ENCODE measurements at places on chromosomes 16 and 17. TPM values are rescaled to one million over a fixed set of nuclear protein-coding genes. Genes with fewer than 3 reads are reported as not detected.
A peak's percentile ranks its signal among the peaks of the same experiment; 100 is the strongest.

PALB2 gene
- total RNA-seq = 4.9 TPM

DNA sequence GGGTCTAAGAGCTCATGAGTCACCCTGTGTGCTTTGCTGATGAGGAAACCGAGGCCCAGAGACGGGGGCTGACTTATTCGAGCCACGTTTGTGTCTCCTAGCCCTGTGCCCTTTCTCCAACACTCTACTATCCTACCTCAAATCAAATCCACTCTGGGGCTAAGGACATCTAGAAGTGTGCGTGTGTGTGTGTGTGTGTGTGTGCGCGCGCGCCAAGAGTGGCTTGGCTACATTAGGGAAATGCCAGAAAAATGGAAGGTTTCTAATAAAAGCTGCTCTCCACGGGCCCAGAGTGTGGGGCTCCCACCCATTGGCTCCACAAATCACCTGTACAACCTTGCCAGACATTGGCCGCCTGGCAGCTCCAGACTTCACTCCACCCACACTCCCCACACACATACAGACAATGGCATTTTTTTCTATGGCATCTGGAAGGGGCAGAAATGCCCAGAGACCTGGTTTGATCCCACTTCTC, 30.3 kb upstream of the PHOSPHO1 start:
- DNase-seq = no peak

- no peak for DNase-seq
Observed at GRCh38 chr17:62899361-62899760, 66.7 kb upstream of the TANC2 start.

CACNG5 gene
- total RNA-seq = not detected

- DNase-seq = no peak
Observed at GRCh38 chr17:64502809-64503208, 3.3 kb downstream of the DDX5 start.

DNA sequence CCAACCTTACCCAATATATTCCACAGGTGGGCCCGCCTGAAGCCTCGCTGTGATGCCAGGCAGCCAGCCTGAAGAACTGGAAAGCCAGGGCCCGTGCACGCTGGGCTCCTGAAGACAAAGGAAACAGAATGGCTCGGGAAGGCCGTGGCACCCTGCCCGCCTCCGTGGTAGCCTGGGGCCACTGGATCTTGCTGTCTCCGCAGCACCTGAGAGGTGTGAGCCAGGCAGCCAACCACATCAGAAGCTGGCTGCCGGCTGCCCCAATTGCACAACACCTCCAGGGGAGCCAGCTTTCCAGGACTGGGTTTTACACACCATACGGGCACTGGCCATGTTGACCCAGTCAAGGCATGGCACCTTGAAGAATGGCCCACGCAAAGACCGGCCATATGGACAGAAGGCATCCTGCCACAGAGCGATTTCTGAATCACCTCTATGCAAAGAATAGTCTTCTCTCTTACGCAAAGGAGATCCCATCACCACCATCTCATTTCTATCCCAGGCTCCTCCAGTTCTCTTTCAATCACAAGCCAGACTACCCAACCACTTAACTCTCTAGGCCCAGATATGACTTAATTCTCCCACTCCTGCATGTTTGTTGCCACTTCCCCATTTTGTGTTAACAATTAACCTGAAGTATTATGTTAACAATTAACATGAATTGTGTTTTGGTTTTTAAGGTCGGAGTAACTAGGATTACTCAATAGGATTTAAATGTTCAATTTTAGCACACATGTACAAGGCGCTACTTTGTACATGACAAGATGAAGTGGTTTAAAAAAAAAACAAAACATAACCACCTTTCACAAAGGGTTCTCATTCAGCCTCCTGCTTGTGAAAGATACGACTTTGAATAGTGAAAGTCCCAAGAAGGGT, 32.1 kb downstream of the ZFHX3 start:
- DNase-seq = no peak

DNA sequence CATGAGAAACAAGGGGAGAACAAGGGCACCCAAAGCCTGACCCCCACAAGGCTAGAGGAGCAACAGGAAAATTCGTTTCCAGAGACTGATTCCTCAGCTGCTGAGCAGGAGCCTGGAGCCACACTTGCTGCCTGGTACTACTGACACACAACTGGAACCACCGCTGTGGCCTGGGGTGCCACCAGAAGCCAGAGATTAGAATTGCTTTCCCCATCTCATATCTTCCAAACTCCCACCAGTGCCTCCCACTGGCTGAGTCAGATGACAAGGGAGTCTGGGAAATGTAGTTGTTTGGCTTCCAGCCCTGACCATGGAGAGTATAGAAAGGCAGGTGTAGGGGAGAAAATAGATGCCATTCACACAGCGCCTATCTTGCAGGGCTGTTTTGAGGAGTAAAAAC, 4.1 kb upstream of the TMEM11 start:
- DNase-seq = no peak

DNA sequence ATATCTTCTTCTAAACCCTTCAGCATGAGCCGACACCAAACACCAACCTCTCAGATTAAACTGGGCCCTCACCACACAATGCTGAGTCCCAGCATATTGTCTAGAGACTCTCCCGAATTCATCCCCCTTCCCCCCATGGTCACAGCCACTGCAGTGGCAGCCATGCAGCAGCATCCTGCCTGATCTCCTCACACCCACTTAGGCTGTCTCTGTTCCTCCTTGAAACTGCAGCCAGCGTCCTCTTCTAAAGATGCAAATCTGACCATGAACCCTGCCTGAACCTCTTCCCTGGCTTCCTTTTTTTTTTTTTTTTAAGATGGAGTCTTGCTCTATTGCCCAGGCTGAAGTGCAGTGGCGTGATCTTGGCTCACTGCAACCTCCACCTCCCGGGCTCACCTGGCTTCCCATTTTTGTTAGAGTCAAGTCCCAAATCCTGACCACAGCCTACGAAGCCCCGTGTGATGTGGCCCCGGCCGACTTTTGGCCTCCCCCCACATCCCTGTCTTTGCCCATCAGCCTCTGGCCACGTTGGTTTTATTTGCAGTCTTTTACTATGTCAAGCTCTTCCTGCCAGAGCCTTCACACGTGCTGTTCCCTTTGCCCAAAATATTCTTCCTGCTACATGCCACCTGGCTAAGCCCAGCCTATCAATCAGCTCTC, 2.8 kb downstream of the FA2H start:
- no peak for DNase-seq

PDE6G gene
- total RNA-seq = not detected

GRCh38 chr16:55809386-55809785, 23.5 kb downstream of the CES1 start:
- no peak for DNase-seq

XYLT2 gene
- total RNA-seq = 13.0 TPM

- no peak for DNase-seq
Observed at GRCh38 chr16:49592546-49593423, 219.2 kb downstream of the C16orf78 start.

TERB1 gene
- total RNA-seq = not detected

PTX4 gene
- 0.16 TPM for total RNA-seq

- no peak for DNase-seq
Observed at GRCh38 chr17:44045486-44045885, 21.0 kb downstream of the LSM12 start.

BCL6B gene
- total RNA-seq = 12.6 TPM

DNA sequence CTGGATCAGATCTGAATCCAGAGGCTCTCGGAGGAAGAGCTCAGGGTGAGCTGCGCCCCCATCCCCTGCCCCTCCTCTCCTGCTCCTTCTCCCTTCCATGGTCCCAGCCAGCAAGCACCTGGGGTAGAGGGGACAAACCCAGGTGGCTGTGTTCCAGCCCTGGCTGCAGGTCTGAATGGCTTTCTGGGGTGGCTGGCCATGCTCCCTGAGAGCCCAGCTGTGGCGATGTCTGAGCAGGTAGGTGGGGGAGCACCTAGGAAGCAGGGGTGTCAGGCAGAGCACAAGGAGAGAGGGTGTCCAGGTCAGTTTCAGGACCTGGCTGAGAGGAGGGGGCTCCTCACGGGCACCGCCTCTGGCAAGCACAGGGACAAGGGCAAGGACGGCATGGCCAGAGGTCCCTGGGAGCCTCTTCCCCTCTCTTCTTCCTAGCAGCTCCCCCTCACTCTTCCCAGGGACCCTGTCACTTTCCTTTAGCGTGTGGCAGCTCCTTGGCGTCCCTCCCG, 310.0 kb downstream of the SEC14L1 start:
- DNase-seq = no peak

DNA sequence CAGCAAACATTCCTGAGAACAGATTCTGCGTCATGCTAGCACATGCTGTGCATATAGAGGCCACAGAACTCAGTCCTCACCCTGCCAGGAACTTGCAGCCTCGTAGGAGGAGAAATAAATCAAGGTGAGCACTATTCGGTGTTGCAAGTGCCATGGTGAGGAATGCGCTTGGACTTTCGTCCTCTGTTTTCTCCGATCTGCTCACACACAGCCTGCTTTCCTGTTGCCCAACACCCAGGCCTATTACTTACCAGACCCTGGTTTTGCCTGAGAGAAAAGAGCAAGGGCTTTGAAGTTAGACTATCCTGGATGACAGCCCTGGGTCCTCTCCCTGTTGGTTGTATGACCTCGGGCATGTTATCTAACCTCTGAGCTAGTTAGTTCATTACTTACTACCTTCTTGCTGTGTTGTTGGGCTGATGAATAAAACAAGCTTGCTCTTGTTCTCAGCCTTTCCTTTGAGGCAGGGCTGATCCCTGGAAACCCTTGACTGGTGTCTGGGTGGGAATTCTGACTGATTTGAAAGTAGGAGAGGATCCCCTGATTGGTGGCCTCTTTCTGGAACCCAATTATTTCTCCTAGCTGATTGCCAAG, 2.9 kb downstream of the ACSF2 start:
- DNase-seq = no peak

DNA sequence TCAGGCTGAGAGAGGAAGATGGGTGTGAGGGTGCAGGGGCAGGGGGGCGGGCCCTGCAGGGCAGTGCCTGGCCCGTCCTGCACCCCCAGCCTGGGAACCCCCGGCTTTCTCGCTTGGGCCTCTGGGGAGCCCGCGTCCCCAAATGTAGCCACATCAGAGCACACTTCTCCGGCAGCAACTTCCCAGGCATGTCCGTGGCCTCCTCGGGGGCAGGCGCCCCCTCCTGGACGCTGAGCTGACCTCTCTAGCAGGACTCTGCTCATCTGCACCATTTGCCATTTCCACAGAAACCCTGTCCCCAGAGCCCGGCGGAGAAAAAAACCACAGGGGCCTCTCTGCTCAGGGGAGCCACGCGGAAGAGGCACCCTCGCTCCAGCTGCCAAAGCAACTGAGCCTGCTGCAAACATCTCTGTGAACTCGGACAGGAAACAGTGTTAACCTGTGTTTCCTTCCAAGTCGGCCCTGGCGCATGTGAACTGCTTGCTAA, 63.4 kb downstream of the KLHDC4 start:
- DNase-seq = peak; percentile 57

DNA sequence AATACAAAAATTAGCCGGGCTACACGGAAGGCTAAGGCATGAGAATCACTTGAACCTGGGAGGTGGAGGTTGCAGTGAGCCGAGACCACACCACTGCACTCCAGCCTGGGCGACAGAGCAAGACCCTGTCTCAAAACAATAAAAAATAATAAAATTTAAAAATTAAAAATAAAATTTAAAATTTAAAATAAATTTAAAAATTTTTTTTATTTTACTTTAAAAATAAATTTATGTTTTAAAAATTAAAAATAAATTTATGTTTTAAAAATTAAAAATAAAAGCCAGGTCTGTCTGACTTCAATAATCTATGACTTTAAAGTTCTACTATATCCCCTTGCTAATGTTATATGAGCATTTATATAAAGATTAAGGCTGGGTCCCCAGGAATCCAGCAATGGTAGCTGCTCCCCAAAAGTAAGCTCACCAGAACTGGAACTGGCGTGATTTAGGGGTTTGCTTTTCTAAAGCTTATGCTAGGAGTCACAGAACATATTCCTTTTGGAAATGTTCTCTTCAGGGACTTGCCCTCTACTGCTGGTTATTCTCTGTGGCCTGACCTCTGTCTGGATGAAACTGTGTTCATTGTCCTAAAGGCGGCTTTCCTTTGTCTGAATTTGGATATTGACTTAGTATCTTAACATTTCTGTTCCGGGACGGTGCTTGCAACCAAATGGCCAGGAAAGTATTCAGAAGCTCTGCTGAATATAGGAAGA, 140.2 kb upstream of the NOL11 start:
- DNase-seq = no peak

SOX8 gene
- total RNA-seq = 1.0 TPM

MAPK8IP3 gene
- total RNA-seq = 61.4 TPM

DNA sequence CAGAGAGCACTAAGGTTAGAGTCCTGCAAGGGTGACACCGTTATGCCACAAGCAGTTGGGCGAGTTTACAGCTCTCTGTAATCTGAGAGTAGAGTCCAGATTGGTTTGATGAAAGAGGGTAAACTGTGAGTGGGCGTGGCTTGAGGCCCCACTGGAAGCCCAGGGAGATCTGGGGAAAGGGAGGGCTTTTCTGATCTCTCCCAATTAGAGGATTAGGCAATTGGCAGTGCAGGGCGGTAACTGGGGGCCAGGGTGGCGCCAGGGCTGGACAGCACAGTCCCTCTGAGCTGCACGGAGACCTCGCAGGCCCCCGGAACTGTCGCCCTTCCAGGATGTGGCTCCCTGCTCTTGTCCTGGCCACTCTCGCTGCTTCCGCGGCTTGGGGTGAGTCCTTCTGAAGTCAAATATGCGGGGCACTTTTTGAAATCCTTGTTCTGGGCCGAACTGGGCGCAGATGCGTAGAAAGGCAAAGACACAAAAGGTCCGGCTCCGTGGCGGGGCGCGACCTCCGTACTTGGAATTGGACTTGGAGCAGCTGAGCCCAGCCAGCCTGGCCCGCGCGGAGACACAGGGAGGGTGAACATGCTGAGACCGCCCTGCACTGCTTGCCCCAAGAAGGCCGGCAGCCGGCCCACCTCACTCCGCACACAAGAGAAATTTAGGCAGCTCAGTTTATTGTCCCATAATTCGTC, 72.4 kb downstream of the CES1 start:
- peak; percentile 80 for DNase-seq

FN3K gene
- 80.2 TPM for total RNA-seq

IL17C gene
- not detected for total RNA-seq

IRX6 gene
- total RNA-seq = 1.4 TPM

GRCh38 chr17:81254955-81255717, 16.0 kb downstream of the NDUFAF8 start:
- DNase-seq = peak; percentile 92

- DNase-seq = peak; percentile 56
Observed at GRCh38 chr16:4208341-4208751, 33.5 kb downstream of the SRL start.

DNA sequence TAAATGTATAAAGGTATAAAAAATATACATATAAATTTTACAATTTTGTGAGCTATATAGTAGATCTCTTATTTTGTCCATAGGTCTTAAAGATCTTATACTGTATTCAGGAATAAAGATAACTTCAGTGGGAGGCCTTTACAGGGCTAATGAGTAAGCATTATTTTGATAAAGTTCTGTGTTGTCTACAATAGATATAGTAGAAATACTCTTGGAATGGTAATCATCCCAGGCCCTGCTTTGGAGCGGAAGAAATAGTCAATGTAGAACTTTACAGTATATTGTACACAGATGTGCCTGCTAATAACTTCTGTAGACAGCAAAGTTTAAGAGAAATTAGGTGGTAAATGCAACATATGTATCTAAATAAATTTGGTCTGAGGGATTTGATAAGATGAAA, 42.6 kb downstream of the TENT4B start:
- DNase-seq = no peak

EFCAB13 gene
- 3.0 TPM for total RNA-seq

Measured in Right ventricle myocardium superior (tissue), 1 donor.